ENCODE measurements at places on chromosomes 2 and 18.

DNA sequence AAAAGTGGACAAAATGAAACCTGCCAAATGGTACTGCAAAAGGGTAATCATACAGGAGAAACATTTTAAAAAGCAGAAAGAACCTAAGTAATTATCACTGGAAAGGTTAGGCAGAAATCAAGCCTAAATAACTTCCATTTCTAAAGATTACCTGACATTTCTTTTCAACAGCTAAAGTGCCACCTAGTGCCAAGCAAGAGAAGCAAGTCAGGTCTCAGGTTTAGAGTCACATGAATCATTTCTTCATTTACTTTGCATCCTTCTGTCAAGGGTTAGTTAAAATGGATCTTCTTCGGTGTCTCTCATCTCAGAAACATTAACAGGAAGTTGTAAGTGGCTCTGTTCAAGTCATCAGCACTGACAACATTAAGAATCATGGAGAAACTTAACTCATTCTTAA, 90.3 kb downstream of the AKAIN1 start:
- DNase-seq: no peak

GRCh38 chr2:219081096-219081495, 20.4 kb upstream of the IHH start:
- no peak for DNase-seq

GRCh38 chr2:190864375-190864774, 16.2 kb upstream of the GLS start:
- DNase-seq: no peak

DNA sequence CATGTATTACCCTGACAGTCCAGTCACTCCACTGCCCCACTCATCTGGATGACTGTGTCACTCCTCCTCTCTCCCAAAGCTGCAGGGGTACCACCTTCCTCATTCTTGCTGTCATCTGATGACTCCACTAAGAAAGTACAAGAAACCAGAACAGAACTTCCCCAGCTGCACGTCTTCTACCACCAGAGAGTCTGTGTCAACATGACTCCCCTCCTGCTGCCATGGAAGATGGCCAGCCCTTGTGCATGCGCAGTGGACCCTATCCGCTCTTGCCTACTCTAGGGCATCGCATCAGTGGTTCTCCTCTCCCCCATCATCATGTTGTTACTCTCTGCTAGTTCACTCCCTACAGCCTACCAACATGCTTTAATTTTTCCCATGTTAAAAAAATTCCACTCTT, 14.5 kb upstream of the ST8SIA3 start:
- no peak for DNase-seq

DNA sequence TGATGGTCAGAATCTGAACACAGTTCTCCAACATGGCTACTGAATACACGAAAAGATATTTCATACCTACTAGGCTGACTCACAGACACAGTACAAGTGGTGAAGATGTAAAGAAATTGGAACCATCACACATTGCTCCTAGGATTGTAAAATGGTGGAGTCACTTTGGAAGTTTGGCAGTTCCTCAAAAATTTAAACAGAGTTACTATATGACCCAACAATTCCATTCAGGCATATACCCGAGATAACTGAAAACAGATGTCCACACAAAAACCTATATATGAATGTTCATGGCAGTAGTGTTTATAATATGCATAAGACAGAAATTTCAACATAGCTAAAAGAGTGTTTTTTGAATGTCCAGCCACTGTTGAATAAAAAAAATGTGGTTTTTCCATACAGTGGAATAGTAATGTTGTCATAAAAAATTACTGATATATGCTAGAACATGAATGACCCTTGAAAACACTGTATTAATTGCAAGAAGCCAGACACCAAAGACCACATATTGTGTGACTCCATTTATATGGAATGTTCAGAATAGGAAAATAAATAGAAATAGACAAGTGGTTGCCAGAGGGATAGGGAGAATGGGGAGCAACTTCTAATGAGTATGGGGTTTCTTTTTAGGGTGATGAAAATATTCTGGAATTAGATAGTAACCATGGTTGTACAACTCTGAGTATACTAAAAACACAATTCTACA, 10.1 kb downstream of the RMP24 start:
- no peak for DNase-seq

- DNase-seq: no peak
Measured at GRCh38 chr18:58726671-58727070, 55.4 kb downstream of the MALT1 start.

DNA sequence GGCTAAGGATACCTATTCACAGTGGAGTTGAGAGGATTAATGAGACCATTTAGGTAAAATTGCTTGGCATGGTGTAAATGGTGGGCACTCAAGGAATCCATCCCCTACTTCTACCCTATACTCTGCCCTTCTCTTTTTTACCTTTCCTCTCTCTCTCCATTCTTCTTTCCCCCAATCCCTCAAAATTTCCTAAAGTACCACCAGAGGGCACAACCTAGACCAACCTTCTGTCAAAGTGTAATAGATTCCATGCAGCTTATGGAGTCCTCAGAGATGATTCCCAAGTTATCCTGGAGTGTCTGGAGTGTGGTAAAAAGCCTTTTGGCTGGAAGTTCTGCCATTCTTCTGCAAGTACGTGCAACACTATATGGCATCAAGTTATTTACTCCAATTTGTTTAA, 33.0 kb upstream of the CCDC195 start:
- DNase-seq: no peak

DNA sequence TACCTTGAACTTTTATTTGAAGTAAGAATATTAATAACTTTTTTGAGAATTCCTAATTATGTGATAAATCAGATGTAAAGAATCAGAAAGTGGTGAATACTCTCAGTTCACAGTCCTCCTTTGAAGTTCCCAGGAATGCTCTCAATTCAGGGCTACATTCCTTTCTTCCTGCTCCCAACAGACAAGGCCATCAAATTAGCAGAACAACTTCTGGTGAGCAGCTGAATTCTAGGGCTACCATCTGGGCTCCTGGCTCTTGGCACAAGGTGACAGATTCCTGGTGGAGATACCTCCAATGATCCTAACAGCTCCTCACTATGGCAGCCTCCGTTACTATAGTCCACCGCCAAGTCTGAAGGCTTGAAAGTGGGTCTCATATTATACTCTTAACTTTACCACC, 37.8 kb upstream of the OLA1 start:
- no peak for DNase-seq

- no peak for DNase-seq
Measured at GRCh38 chr2:10009271-10009810, 34.0 kb upstream of the KLF11 start.

- DNase-seq: no peak
Measured at GRCh38 chr2:190802626-190803209, 77.9 kb upstream of the GLS start.

DNA sequence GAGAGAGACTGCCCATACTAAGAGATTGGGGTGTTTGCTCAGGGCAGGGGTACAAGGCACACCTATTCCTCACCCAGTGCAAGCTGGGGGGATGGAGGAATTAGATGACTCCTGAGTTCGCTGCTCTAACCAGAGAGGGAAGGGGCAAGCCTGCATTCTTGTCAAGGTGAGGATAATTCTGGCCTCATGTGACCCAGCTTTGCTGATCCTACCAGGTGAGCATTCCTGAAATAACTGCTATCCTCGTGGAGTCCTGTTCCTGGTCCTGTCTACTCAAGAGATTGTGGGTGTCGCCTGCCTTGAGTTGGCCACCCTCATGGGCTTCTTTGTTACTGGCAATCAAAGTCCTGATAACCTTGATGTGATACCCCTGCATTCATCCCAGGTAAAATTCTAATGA, 206.0 kb downstream of the SPP2 start:
- DNase-seq: no peak

- no peak for DNase-seq
Measured at GRCh38 chr2:223538920-223539440, 63.2 kb downstream of the SCG2 start.

DNA sequence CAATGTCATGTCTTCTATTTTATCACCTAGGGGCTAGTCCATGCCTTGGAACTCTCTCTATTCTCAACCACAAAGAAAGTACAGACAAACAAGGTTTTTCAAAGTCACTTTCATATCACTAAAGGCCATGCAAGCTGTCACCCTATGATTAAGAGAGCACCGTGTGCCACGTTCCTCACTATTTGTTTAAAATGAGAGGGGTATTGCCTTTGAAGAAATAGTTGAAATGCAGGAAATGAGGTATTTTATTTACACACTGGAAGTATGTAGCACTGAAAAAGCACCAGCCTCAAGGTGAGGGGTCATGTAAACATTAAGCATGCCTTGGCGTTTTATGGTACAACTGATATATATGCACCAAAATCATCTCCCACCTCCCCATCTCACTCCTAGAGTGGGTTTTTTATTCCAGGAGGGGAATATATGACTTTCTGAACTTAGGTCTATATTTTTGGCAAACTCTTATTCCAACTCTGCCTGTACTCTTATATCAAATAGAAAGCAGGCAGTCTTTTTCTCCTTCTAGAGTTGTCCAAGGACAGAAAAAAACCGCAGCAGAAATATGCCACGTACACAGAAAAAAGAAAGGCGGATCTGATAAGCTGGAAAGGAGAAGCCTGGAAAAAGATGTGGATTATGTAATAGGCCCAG, 53.5 kb downstream of the VSNL1 start:
- no peak for DNase-seq

All from amygdala (tissue), 56 donors.